ENCODE measurements at places on chromosomes 5 and 9. TPM values are rescaled to one million over a fixed set of nuclear protein-coding genes. Genes with fewer than 3 reads are reported as not detected.

MCIDAS gene
- not detected for total RNA-seq

SLC27A4 gene
- 7.2 TPM for total RNA-seq

SPOCK1 gene
- 2.4 TPM for total RNA-seq

SPAG8 gene
- total RNA-seq: 1.5 TPM

GPR150 gene
- 0.09 TPM for total RNA-seq

SPINK4 gene
- 0.31 TPM for total RNA-seq

RHOBTB3 gene
- total RNA-seq: 153 TPM

JADE2 gene
- total RNA-seq: 1.3 TPM

PAM gene
- 118 TPM for total RNA-seq

SEMA5A gene
- total RNA-seq: 26.5 TPM

FOXD4L4 gene
- total RNA-seq: 0.04 TPM

PDLIM4 gene
- total RNA-seq: 29.7 TPM

PCBD2 gene
- 8.9 TPM for total RNA-seq

IRX2 gene
- total RNA-seq: 0.18 TPM

SPINK6 gene
- total RNA-seq: not detected

LCNL1 gene
- 0.53 TPM for total RNA-seq

KCNMB1 gene
- total RNA-seq: 0.22 TPM

MYO10 gene
- total RNA-seq: 16.6 TPM

TMEM174 gene
- total RNA-seq: not detected

TMEFF1 gene
- total RNA-seq: 2.7 TPM

SLC36A3 gene
- not detected for total RNA-seq

SLC6A18 gene
- total RNA-seq: not detected

GHR gene
- total RNA-seq: 15.2 TPM

PAEP gene
- not detected for total RNA-seq

LTC4S gene
- total RNA-seq: 2.3 TPM

TAS2R1 gene
- not detected for total RNA-seq

PCDHB6 gene
- 0.80 TPM for total RNA-seq

PDE6A gene
- total RNA-seq: not detected

All from muscle of leg (tissue), 16 donors.